ENCODE measurements at places on chromosomes 16 and 17.
A peak's percentile ranks its signal among the peaks of the same experiment; 100 is the strongest.

DNA sequence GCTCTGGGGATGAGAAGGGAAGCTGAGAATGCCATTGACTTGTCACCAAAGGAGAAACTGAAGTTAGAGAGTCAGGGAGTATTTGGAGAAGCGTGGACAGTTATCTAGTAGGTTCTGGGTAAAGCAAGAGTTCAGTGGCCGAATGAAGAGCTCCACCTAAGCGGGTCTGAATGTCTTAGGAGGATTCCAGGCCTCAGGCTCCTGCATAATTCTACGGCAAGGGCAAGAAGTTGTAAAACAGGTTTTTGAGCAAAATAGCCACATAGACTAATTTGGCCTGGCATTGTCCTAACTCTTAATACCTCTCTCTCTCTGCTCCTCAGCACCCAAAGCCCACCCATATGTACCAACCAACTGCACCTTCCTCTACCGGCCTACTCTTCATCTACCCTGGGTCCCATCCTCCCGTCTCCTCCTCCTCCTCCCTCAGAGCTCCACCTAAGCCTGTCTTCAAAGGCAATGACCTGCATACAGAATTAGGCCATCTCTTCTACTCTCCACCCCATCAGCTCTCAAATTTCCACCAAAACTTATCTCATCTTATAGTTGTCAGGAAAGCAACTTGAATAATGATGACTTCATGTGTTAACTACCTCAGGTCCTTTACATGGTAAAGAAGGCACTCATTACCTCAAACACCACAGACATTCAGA lies 42.0 kb upstream of the KCNJ2 start:
- no peak for DNase-seq

DNA sequence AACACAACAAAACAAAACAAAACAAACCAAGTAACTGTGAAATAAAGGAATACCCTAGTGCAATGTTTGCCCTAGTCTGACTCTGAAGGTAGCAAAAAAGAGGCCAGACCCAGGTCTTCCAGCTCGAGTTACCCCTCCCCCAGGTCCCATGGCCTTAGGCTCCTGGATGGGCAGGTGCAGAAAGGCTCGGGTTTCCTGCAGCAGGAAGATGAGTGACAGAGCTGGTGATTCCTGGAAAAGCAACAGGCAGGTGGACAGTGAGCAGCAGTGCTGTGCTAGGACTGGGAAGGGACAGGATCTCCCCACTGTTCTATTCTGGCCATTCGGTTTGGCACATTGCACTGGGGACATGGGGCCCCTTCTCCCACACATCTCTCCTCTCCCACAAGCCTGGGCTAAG lies 42.9 kb upstream of the MRTFB start:
- DNase-seq, result no peak

DNA sequence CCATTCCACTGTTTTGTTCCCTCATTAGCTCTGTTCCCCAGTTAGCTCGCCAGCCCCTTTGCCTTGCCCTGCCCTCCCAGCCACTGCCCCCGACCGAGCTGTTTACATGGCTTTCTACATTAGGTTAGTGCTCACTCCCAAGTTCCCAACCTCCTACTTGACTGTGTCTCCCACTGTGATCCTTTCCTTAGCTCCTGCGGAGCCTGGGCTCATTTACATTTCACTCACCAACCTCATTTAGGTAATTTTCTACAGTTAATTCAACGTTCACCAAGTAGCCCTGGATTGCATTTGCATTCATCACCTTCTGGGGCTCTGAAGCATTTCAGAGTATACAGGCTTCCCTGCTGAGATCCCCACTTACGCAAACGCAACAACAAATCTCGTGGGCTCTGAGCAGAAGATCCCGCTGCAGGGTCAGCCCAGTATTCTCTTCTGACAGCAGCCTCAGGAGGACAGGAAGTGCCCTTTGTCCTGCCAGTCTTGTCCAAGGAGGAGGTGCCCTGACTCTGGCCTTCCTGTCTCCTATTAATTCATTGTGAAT lies 325.8 kb upstream of the CCL2 start:
- no peak for DNase-seq

GRCh38 chr16:73066927-73067670 lies 19.2 kb upstream of the ZFHX3 start:
- DNase-seq, result peak; percentile 71

- peak; percentile 90 for DNase-seq
Measured at GRCh38 chr17:82351713-82352488, 7.1 kb upstream of the TEX19 start.

GRCh38 chr17:70168977-70169708 lies at the start of gene KCNJ2:
Gene KCNJ2 (plus strand): TSS chr17:70169532. CDS start chr17:70175040, 5,508 bp downstream.
- peak; percentile 92 for DNase-seq

GRCh38 chr16:58464916-58465731 lies 34.8 kb upstream of the NDRG4 start:
- no peak for DNase-seq

DNA sequence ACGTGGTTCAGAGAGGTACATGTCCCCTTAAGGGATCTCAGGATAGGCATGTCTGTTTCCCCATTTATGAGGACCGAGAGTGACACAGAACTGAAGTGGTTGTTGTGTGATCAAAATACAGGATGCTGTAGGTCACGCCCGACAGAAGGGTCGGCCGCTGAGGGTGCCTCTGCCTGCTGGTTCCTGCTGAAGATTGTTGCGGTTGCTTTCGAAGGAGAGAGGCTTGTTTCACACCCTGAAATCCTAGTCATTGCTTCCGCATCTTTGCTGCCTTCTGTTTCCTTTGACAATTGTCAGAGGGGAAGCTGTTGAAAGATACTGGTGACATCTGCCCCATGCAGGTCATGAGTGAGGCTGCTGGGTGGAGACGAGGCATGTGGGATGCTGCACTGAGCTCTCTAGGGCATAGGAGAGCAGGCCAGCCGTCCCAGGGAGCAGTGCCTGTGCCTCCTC lies 3.8 kb upstream of the NAT9 start:
- peak; percentile 78 for DNase-seq

GRCh38 chr17:8628609-8629169 lies 1.8 kb downstream of the MYH10 start:
- DNase-seq, result no peak

DNA sequence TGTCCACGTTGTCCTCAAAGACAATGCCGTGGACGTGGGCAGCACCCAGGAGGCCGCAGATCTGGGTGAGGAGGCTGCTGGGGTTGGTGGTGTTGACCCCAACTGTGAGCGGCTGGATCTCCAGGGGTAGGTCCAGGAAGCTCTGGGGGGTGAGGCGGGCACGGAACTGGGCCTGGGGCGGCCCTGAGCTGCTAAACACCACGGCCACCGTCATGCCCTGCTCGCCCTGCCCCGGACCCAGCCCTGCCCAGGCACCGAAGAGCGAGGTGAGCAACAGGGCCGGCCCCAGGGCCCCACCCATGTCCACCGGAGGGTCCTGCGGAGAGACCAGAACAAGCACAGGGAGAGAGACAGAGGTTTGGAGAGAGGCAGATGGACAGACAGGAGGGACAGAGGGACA lies 4.9 kb downstream of the GRIN2C start:
- DNase-seq, result no peak

DNA sequence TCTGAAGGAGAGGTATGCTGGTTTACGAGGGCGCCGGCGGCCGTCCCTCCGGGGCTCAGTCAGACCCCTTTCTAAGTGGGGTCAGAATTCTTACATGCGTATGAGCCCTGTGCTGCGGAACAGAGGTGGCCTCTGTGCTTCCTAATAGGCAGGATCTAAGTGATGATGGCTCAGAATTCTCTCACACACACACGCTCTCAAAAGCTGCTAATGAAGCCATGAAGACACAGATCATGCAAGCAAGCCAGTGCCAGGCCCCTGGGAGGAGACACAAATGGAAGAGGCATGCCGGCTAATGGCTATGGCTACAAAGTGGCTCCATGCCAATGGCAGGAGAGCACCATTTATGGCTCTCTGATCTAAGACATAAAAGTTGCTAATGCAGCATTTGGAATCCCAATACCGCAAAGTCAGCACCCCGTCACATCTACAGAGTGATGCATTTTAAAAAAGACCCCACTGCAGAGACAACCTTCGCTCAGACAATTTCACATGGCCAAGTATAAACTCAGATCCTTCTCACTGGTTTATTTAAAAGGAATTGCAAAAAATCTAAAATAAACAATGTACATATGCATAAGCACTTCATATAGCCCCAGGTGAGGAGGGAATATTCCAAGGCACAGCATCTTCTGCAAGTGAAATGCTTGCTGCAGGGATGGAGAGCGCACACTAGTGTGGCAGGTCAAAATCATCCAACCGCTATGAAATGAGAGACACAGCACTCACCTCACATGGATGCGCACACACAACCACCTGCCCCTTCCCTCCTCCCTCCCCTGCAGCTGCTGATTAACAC lies 24.5 kb downstream of the NPLOC4 start:
- DNase-seq, result no peak
